ENCODE measurements at places on chromosomes 5 and 9. TPM values are rescaled to one million over a fixed set of nuclear protein-coding genes. Genes with fewer than 3 reads are reported as not detected.

Gene ANKRD20A1
- 6.7 TPM for total RNA-seq

Gene ANKRD31
- total RNA-seq, result 0.10 TPM

Gene TNIP1
- total RNA-seq, result 159 TPM

Gene NEK6
- total RNA-seq, result 67.9 TPM

Gene EQTN
- total RNA-seq, result 0.34 TPM

GRCh38 chr5:164763206-164763605 is 1257.8 kb downstream of the MAT2B start:
- H3K27ac ChIP-seq, result no peak overlapping the region
- DNase-seq, result no peak
- H3K4me1 ChIP-seq, result no peaks in the 10 kb centered on the region
- H3K4me3 ChIP-seq, result no peak overlapping the region
- H3K36me3 ChIP-seq, result no peaks in the 10 kb centered on the region

- no peak overlapping the region for H3K4me3 ChIP-seq
- no peaks in the 10 kb centered on the region for H3K4me1 ChIP-seq
- no peaks in the 10 kb centered on the region for H3K36me3 ChIP-seq
These were observed 110.3 kb upstream of the IQGAP2 start for GRCh38 chr5:76292620-76293322.

DNA sequence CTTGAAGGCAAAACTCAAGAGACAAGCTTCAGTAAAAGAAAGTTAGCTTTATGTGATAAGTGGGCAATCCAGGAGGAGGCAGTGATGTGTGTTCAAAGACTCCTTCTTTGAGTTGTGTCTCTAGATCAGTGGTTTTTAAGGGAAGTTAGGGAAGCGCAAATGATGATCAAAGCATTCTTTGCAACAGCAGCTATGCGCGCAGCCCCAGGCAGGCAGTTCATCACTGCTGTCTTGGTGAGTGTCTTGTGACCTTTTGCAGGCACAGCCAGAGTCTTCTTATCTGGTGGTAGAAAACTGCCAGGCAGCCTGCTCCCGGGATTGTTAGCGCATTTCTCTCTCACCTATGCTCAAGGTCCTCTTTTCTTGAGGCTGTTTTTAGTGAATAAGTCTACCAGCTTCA is 40.3 kb upstream of the CLK4 start:
- no peaks in the 10 kb centered on the region for H3K27me3 ChIP-seq
- no peak overlapping the region for H3K27ac ChIP-seq
- H3K4me3 ChIP-seq, result no peak overlapping the region
- no peak for DNase-seq
- no peaks in the 10 kb centered on the region for H3K4me1 ChIP-seq

DNA sequence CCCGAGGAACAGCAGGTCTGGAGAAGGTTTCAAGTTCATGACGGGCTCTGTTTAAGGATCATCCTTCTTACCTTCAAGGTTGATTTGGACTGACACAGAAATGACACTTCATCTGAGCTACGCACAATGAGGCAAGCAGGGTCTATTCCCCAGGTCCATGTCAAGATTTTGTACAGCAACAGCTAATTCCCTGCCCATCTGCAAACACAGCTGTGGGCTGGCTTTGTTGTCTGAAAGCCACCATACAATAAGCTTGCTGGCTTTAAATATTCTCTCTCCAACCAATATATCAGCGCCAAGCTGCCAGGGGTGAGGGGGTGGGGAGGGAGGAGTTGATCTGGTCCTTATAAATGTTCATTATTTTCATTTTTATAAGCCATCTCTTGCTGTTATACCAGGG is 92.0 kb downstream of the OTULIN start:
- H3K27ac ChIP-seq, result no peak overlapping the region
- no peak for DNase-seq
- no peaks in the 10 kb centered on the region for H3K4me1 ChIP-seq
- H3K4me3 ChIP-seq, result no peak overlapping the region

GRCh38 chr9:136438548-136439480 is 831 bp downstream of the INPP5E start:
- peak; percentile 91 for DNase-seq
- no peaks in the 10 kb centered on the region for H3K27me3 ChIP-seq
- peaks cover 7% of the 10 kb centered on the region for H3K36me3 ChIP-seq

DNA sequence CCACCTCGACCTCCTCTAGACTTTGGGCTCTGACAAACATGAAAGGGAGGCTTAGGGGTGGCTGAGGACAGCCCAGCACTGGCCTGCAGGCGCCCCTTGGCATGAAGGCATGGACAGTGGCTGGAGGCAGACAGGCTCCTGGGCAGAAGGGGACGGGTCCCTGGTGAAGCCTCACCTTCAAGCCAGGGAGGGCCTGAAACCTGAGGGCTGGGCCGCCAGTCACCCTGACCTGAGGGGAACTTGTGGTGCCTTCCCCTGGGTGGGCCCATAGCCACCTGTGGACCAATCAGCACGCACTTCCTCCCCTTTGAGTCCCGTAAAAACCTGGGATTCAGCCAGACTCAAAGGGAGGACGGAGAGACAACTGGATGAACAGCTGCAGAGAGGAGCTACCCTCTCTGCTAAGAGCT is 90.4 kb upstream of the PUM3 start:
- no peak for DNase-seq
- H3K27ac ChIP-seq, result no peak overlapping the region
- H3K4me1 ChIP-seq, result no peaks in the 10 kb centered on the region

DNA sequence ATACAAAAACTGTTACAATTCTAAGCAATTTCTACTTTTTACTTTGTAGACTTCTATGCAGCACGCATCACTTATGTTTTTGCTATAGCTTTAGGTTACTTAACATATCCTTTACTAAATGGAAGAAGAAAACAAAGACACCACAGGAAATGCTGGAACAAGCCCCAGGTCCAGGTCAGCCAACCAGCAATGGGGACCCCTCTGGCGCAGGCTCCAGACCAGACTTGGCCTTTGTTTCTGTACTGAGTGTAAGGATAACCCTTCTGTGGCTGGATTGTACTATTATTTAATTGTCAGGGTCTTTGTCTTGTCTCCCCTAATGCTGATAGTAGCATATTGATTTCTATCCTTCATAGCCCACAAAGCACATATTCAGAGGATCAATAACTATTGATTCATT is 4.2 kb downstream of the SEMA4D start:
- no peak overlapping the region for H3K4me3 ChIP-seq
- H3K4me1 ChIP-seq, result peaks cover 34% of the 10 kb centered on the region
- H3K27me3 ChIP-seq, result no peaks in the 10 kb centered on the region
- no peak for DNase-seq

GRCh38 chr5:68922172-68922987 is 171.4 kb upstream of the SLC30A5 start:
- no peaks in the 10 kb centered on the region for H3K36me3 ChIP-seq
- H3K27ac ChIP-seq, result no peak overlapping the region
- H3K4me3 ChIP-seq, result no peak overlapping the region
- H3K4me1 ChIP-seq, result no peaks in the 10 kb centered on the region

DNA sequence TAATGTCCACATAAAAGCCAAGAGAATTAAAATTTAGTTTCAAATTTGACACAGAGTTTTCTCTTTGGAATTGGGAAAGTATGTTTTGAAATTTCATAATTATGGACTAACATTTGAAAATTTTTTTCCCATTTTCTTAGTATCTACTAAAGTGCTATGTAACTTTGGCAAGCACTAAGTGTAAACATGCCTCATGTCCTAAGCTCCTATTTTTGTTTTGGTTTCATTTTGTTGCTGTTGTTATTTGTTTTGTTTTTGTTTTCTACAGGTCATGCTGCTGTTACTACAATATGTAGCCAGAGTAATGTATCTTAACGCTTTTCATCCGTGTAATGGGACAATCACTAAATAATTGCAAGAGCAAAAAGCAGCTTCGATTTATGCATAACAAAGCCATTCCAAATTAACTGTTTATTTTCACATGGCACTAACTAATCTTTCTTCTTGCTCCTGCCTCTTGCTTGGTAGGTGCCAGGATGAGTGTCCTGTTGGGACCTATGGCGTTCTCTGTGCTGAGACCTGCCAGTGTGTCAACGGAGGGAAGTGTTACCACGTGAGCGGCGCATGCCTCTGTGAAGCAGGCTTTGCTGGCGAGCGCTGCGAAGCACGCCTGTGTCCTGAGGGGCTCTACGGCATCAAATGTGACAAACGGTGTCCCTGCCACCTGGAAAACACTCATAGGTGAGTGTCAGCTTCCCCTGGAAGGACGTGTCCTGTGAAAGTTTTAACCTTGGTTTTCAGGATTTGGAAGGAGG is 107.3 kb upstream of the PRRC1 start:
- H3K36me3 ChIP-seq, result no peaks in the 10 kb centered on the region
- H3K27ac ChIP-seq, result no peak overlapping the region
- no peaks in the 10 kb centered on the region for H3K4me1 ChIP-seq
- H3K4me3 ChIP-seq, result no peak overlapping the region
- H3K27me3 ChIP-seq, result no peaks in the 10 kb centered on the region
- no peak for DNase-seq

- peaks cover 79% of the 10 kb centered on the region for H3K4me1 ChIP-seq
- no peaks in the 10 kb centered on the region for H3K27me3 ChIP-seq
- no peak overlapping the region for H3K4me3 ChIP-seq
- peak overlapping the region; percentile 84 for H3K27ac ChIP-seq
- H3K36me3 ChIP-seq, result no peaks in the 10 kb centered on the region
- no peak for DNase-seq
These were observed 26.6 kb downstream of the NEK6 start for GRCh38 chr9:124284237-124284831.

DNA sequence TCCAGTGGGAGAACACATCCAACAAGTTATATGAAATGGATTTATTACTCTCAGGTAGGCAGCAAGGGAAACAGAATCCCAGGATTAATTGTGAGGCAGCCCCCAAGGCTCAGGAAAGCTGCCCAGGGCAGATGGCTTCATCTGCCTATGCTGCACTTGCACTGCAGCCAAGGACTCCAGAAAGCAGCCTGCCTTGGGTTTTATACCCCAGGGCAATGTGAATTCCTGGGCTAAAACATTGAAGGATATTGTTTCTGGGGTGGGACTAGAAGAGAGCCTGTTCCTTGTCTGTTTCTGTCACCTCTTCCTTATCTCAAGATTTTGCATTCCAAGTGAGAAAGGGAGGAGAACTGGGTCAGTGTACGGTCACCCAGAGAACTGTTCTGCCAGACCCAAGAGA is 8.8 kb upstream of the CCL27 start:
- H3K36me3 ChIP-seq, result peaks cover 4% of the 10 kb centered on the region
- no peak overlapping the region for H3K27ac ChIP-seq
- peaks cover 12% of the 10 kb centered on the region for H3K4me1 ChIP-seq
- no peak for DNase-seq
- H3K27me3 ChIP-seq, result no peaks in the 10 kb centered on the region

GRCh38 chr5:150624334-150625163 is 15.9 kb upstream of the SYNPO start:
- no peaks in the 10 kb centered on the region for H3K27me3 ChIP-seq
- peak overlapping the region; percentile 93 for H3K27ac ChIP-seq
- H3K4me3 ChIP-seq, result peak overlapping the region; percentile 18
- H3K4me1 ChIP-seq, result peaks cover 47% of the 10 kb centered on the region
- H3K36me3 ChIP-seq, result no peaks in the 10 kb centered on the region
